ENCODE measurements at places on chromosomes 7 and 10.

DNA sequence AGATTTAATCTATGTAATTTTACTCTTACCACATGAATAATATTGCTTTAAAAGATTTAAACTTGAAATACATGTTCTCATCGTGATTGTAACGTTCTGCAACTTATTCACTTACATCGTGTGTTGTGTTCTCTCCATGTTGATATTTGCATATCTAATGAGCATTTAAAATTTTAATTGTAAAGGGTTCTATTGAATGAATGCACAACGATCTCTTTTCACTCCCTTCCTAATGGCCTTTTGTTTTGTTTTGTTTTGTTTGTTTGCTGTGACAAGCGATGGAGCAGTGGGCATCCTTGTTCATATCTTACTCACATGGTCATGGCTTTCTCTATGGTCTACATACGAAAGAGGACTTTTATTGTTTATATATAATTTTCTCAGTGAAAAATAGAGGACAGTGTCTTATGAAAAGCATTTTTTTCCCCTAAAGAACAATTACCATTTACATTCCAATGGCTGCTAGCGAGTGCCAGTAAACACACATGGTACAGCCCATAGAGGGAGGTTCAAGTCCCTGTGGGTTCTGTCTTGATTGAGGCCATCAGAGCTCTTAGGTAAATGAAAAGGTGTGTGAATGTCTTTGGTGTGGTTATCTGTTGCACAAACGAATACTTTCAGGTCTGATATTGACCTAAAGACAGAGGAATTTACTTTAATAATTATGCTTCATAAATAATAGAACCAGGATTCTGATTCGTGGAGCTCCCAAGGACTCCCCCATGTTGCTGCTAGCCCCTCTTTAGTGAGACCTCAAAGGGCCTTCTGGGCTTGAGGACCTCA is 32.4 kb downstream of the BTBD16 start:
- no peak for DNase-seq

GRCh38 chr7:50152486-50152885 is 59.4 kb upstream of the ZPBP start:
- DNase-seq = no peak

DNA sequence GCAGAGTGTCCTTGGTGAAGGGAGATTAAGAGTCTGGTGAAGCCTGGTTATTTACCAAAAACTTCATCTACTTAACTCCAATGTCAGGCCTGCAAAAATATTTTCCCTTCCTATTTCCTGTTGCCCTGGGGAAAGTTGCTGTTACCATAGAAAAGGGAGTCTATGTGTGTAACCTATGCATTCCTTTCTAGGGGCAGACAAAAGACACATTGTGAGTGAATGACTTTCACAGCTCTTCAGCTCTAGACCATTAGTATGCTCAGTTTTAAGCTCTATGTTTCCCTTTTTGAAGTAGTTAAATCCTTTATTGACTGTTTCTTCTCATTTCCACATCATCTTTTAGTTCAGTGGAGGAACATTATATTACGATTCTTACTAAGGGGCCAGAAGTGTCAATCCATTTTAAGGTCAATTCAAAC is 45.6 kb upstream of the SGCE start:
- DNase-seq = peak; percentile 27

DNA sequence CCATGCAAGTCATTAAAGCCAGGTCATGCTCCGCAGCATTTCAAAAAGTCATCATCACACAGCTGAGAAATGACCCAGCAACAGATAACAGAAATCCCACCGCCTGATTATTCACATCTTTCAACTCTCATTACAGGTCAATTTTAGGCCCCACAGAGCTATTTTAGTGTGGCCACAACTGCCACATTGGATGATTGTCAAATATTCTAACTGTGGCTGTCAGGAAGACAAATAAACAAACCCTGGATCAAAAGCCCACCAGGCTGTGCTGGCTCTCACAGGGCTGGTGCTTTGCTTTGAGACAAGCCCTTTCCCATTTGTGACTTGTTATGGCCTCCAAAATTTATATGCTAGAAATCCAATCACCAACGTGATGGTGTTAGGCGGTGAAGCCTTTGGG is 117.6 kb upstream of the CDC14C start:
- DNase-seq = no peak

- DNase-seq = no peak
These were observed 43.4 kb downstream of the ZNF117 start for GRCh38 chr7:64947252-64948000.

- no peak for DNase-seq
These were observed 9.5 kb downstream of the GRIFIN start for GRCh38 chr7:2466675-2467074.

GRCh38 chr7:22900101-22900500 is 77.5 kb upstream of the TOMM7 start:
- no peak for DNase-seq

DNA sequence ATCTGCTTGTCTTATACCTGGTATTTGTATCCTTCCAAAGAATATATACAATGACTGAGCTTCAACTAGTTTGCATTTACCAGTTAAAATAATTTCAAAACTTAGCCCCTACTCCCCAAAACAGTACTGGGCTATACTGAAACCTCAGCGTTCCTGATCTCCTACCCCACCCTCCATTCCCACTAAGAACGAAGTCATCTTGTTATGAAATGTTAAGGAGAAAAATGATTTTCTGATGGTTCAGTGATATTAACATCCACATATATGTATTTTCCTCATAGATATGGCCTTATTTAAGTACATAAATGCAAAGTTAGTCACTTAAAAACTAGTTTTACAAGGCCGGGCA is 28.9 kb upstream of the ANAPC16 start:
- no peak for DNase-seq

DNA sequence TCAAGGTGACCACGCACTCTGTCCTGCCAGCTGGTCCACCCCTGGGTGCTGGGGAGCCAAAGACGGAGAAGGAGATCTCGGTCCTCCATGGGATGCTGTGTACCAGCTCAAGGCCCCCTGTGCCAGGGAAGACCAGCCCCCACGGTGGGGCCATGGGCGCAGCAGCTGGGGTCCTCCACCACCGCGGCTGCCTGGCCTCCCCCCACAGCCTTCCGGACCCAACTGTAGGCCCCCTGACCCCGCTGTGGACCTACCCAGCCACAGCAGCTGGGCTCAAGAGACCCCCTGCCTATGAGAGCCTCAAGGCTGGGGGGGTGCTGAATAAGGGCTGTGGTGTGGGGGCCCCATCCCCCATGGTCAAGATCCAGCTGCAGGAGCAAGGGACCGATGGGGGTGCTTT is 5.4 kb downstream of the NYAP1 start:
- no peak for DNase-seq

GRCh38 chr10:129583831-129584230 is 116.8 kb downstream of the MGMT start:
- DNase-seq = no peak

GRCh38 chr10:91566115-91566514 is 66.8 kb downstream of the PPP1R3C start:
- DNase-seq = no peak

GRCh38 chr7:149799397-149800168 is 26.2 kb upstream of the ZNF467 start:
- no peak for DNase-seq

- DNase-seq = no peak
These were observed 11.1 kb upstream of the ARID5B start for GRCh38 chr10:61890430-61890829.
